ELF-1 (cell line): ENCODE measurements at places on chromosomes 6 and 20.

- no peak for DNase-seq
Observed at GRCh38 chr20:53608071-53608455, 14.4 kb upstream of the ZNF217 start.

DNA sequence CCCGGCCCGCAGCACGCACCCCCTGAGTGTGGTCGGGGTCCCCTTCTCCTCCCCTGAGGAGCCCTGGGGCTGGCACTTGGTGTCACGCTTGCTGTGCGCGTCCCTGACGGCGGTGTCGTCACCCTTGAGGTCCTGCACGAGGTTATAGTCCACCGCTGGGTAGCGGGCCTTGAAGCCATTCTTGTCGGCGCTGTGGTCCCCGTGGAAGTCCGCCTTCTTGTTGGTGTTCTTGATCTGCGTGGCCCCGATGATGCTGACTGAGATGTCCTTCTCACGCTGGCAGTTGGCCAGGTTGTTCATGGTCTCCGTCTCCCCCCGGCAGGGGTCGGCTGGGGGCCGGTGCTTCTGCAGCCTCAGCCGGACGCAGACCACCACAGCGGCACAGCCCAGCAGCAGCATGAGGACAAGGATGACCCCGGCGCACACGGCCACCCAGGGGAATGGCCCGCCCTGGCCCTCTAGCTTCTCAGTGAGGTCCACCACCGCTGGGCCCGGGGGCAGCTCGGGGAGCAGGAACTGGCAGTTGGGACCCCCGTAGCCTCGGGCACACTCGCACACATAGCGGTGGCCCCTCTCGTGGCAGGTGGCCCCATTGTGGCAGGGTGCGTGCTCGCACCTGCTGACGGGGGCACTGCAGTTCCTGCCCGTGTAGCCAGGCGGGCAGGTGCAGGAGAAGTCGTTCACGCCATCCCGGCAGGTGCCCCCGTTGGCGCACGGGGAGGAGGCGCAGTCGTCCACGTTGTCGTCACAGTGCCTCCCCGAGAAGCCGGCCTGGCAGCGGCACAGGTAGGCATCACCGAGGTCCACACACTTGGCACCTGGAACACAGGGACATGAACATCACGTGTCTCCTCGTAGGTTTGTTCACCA, 7.4 kb downstream of the DLL1 start:
- DNase-seq: no peak

- DNase-seq: no peak
Observed at GRCh38 chr20:38610521-38610920, 8.9 kb downstream of the ARHGAP40 start.

DNA sequence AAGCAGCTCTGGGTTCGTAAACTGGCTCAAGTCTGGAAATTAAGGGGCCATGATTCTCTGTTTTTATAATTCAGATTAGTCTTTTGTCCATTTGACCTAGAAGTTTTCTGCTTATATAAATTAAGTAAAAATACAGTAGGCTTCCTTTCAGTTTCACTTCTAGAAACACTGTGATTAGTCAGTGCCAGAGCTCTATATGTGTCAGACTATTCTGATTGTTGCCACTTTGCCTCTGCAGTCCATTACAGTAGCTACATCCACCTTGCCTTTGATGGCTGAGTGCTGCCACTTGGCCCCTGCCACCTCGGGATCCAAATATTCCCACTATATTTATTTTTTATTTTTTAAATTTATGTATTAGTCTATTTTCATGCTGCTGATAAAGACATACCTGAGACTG, 7.9 kb downstream of the ZC2HC1B start:
- no peak for DNase-seq

DNA sequence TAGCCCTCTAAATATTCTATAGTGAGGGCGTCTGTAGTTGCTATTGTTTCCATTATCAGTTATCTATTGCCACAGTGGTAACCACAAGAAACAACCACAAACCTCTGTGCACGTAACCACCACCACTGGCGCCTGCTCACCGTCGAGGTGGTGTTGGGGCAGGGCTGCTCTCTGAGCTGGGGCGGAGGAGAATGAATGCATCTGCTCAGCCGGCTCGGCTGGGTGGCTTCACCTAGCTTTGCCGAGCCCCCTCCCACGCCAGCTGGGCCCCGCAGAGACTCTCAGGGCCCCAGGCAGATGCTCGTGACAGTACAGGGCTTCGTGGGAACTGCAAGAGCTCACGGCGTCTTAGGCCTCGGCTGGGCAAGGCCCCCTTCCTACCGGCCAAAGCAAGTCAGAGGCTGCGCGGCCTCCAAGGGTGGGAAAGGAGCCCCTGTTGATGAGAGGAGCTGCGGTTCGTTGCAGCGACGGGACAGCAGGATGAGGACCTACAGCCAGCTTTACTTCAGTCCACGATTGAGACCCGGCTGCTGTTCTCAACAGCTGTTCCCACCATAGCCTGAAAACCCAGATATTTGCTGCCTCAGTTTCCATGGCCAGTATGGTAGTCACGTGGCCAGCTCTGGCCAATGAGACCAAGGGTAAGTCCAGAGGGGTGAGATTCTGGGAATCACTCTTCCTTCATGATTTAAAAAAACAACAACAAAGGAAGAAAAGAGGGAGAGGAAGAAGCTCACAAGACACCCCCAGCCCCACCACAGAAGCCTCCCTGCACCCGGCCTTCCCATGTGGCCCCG, 120.2 kb upstream of the AFDN start:
- DNase-seq: no peak

DNA sequence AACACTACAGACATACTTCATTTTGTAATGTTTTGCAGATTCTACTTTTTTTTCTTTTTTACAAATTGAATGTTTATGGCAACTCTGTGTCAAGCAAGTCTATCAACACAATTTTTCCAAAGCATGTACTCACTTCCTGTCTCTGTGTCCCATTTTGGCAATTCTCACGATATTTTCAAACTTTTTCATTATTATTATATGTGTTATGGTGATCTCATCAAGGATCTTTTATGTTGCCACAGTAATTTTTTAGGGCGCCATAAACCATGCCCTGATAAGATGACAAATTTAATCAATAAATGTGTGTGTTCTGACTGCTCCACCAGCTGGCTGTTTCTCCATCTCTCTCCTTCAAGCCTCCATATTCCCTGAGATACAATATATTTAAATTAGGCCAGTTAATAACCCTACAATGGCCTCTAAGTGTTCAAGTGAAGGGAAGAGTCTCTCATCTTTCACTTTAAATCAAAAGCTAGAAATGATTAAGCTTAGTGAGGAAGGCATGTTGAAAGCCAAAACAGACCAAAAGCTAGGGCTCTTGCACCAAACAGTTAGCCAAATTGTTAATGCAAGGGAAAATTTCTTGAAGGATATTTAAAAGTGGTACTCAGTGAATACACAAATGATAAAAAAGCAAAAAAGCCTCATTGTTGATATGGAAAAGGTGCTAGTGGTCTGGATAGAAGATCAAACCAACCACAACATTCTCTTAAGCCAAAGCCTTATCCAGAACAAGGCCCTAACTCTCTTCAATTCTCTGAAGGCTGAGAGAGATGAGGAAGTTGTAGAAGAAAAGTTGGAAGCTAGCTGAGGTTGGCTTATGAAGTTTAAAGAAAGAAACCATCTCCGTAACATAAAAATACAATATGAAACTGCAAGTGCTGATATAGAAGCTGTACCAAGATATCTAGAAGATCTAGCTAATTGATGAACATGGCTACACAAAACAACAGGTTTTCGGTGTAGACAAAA, 194.4 kb upstream of the TAB2 start:
- DNase-seq: no peak

DNA sequence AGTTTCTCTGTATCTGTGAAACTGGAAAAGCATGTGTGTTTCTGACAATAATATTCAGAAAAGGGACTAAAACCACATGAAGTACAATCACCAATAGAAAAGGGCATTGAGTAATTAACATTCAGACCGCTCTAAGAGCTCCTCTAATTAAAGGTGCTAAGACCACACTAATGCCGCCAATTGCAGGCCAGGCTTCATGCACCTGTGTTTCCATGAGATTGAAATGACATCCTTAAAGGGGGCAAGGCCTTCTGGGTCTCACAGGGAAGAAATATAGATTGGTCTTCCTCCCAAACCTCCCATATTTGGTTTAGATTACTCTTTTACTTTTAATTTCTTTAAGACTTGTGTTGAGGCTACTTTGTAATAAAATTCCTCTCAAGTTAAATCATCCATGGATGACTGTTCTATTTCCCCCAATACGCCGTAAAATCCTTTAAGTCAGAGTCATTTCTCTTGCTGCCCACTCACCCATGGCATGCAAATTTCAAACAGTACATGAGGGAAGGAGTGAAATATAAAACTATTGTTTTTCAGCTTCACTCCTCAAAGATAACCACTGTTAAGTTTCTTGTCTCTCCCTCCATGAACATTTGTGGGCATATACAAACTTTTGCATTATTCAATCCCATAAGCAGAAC, 110.6 kb downstream of the UBE3D start:
- no peak for DNase-seq

GRCh38 chr20:11221046-11221445, 547.2 kb upstream of the JAG1 start:
- no peak for DNase-seq

DNA sequence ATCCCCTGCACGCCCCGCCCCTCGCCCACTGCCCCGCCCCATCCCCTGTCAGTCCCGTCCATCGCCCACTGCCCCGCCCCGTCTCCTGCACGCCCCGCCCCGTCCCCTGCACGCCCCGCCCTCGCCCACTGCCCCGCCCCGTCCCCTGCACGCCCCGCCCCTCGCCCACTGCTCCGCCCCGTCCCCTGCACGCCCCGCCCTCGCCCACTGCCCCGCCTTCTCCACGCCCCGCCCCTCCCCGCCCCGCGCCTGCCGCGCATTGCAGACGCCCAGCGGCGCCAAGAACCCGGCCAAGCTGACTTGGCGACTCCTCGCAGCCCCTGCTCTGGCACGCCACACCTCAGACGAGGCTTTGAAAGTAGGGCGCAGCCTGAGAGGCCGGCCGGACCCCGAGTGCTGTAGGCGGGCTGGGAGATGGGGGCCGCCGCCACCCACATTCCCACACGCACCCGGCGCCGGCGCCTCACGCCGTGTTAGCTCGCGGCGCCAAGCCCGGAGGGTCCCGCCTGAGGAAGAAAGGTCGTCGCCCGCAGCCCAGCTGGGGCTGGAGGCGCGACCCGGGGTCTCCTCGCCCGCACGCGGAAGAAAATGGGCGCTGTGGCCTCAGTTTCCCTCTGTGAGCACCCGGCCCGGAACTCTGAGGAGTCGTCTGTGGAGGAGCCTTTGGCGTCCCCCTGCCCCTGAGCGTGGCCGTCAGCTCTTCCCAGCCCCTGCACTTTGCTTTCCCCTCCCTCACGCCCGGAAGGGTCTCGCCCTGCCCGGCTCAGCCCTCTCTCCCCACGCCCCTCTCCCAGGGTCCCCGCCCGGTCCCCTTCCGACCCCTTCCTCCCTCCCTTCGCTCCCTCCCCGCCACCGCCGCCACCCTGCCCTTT, at the start of gene RAD21L1:
Gene RAD21L1 (plus strand): TSS at position 262 of the 872 bp plus-strand sequence. CDS start 2,410 bp downstream, outside the sequence.
- DNase-seq: peak; percentile 68

DNA sequence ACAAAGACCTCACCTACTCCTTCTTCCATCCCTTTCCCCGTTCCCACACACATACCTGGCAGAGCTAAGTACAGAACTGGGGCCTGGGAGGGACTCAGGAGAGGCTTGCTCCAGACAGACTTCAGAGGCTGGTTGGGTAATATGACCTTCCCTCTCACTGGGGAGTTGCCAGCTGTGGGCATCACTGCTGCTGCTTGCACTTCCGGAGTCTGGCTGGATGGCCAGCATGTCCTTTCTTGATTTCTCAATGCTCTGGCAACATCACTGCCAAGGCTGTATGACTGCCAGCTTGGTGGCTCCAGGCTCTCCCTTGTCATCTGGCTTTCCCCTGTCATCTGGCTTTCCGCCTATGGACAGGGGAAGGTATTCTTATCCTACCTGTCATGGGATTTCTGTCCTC, 47.8 kb downstream of the CDH22 start:
- DNase-seq: no peak

DNA sequence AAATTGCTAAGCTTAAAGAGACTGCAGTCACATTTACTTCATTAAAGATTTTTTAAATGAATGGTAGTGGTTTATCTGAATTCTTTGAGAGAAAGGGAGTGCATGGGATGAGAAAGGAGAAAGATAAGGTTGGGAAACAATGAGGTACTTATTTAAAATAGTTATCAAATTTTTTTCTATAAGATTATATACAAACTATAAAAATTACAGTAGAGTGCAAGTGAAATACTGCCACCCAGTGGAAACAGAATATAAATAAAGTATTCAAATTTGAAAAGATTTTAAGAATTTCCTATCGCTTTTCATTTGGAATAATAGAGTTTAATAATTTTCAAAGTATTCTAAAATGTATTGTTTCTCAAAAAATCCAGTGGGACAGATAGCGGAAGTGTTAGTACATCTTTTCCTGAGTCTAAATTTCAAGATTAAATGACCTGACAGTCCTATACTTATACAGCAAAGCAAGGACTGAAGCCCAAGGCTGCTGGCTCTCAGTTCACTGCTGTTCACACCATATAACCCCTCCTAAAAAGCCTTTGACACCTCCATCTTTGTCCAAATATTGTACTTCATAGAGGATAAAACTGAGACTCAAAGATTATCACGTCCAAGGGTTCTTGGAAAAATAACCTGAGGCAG, 31.1 kb downstream of the EPM2A start:
- no peak for DNase-seq

- DNase-seq: no peak
Observed at GRCh38 chr6:125631165-125631564, 118.3 kb upstream of the HEY2 start.

- no peak for DNase-seq
Observed at GRCh38 chr6:5899216-5900045, 107.3 kb downstream of the NRN1 start.

GRCh38 chr6:63527658-63528514, 44.4 kb upstream of the LOC128125822 start:
- DNase-seq: peak; percentile 34

- no peak for DNase-seq
Observed at GRCh38 chr6:147578883-147579282, 70.4 kb downstream of the SAMD5 start.

GRCh38 chr20:13298692-13299373, 77.8 kb downstream of the ISM1 start:
- DNase-seq: no peak

- no peak for DNase-seq
Observed at GRCh38 chr6:169913096-169913638, 161.7 kb downstream of the ERMARD start.
